Left colon (tissue), 2 donors: ENCODE measurements at places on chromosomes 7 and 10. TPM values are rescaled to one million over a fixed set of nuclear protein-coding genes. Genes with fewer than 3 reads are reported as not detected.

The OPALIN gene
- total RNA-seq, result not detected

The FXYD4 gene
- not detected for total RNA-seq

The FGFR2 gene
- 68.0 TPM for total RNA-seq

The TCERG1L gene
- not detected for total RNA-seq

The C10orf67 gene
- total RNA-seq, result not detected
